ENCODE measurements at places on chromosomes 3 and 15. TPM values are rescaled to one million over a fixed set of nuclear protein-coding genes. Genes with fewer than 3 reads are reported as not detected.

Gene ZNF502
- 4.6 TPM for total RNA-seq

Gene PRR23A
- total RNA-seq, result not detected

Gene CTXND1
- not detected for total RNA-seq

Gene SERPINI2
- not detected for total RNA-seq

Gene AADACL2
- total RNA-seq, result not detected

Measured in bronchial smooth muscle cell (primary cell).